ENCODE measurements at places on chromosomes 3 and 15.
A peak's percentile ranks its signal among the peaks of the same experiment; 100 is the strongest.

- DNase-seq: peak; percentile 75
Measured at GRCh38 chr15:51132384-51133139, 37.9 kb upstream of the TNFAIP8L3 start.

DNA sequence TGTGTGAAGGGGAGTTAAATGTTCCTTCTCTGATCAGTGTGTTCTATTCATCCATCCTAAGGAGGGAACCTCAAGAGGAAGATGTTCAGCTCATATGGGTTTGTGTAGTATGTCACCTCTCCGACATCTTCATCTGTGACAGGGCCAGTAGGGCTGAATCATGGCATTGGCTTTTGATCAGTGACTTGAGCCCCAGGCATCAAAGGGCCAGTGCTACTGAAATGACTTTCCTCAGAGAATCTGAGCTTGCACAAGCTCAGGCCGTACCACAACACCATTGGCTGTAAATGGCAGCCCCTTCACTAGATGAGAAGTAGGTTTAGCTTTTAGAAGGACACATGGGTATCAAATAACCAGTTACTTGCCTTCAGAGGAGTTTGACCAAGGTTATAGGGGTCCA is 183.2 kb upstream of the NR2E3 start:
- DNase-seq: no peak

DNA sequence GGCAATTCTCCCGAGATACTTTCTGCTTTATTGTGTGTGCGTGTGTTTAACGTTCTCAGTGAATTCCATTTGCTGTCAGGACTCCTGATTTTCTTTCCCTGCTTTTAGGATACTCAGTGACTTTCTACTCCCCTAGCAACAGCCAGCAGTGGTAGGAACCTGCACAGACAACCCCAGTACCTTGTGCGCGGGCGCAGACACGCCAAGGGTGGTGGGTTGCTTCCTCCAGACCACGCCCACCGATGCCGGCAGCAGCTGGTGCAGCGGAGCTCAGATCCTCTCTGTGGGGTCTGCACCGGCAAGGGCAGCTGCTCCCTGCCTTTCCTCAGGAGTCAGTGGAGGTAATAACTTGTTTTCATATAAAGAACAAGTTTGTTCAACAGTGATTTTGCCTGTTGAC is 225.1 kb upstream of the NDN start:
- DNase-seq: no peak

DNA sequence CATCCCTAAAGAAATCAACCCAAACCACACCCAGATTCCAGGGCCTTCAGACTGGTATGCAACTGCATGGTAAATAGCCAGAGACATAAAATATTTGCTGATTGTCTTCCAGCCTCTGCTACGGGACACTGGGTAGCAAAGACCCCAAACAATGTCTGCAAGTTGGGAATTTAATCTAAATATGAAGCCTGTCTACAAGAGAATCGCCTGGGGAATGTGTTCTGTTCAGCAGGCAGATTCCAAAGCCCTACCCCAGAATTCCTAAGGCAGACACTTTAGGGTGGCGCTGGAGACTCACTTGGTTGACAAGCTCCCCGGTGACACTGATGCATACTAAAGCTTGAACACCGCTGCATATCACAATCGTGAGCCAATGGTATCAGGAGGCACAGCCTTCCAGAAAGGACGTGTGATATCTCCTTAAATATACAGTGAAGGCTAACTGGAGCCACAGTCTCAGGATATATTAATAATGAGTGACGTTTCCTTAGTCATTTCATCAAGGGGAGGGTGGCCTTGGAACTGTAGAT is 684.1 kb downstream of the NTRK3 start:
- no peak for DNase-seq

DNA sequence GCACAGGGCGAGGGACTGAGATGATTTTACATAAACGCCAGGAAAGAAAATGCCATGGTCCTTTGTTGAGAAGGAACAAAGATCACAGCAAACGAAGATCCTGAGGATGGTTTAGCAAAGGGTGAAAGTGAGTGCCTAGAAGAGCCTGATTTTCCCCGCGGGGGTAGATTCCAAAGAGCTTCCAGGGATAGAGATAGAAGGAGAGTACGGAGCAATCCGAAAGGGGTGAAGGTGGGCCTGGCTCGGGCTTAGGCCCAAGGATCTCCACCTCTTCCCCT is 977 bp downstream of the CDC25A start:
- DNase-seq: no peak

DNA sequence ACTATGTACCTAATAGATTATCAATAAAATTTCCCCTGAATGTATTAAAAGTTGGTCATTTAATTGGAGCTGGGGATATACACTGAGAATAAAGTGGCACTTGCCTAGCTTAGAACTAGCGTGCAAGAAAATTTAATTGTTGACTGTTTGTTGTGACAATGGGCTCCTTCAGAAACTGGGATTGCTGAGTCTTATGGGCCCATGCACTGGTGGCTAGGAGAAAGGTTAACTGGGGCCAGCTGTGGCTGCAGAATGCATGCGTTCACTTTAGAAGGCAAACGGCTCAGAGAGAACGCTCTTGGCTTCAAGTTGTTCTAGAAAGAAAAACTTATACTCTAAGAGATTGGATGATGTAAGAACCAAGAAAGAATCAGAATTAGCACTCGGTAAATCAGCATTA is 18.7 kb upstream of the LPP start:
- DNase-seq: no peak

DNA sequence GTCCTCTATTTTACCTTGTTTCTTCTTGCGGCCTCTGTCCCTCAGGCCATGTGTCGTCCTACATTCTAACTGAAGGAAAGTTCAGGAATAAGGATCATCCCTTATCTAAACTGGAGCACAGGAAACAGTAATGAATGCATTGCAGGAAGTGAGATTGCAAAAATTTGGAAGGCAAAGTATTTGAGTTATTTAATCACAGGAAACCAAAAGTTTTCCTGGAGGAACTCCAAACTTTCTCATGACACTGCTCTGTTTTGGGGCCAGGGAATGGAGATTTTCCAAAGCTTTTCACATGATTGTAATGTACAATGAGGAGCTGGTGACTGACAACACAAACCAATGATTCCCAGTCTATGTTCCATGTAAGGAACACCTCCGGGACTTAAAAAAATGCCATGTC is 57.8 kb upstream of the PLSCR4 start:
- DNase-seq: no peak

GRCh38 chr3:122795674-122796195 is 866 bp downstream of the SLC49A4 start:
- no peak for DNase-seq

GRCh38 chr3:171356251-171356650 is 104.0 kb downstream of the TNIK start:
- no peak for DNase-seq

- DNase-seq: no peak
Measured at GRCh38 chr15:48244921-48245320, 38.8 kb downstream of the SLC12A1 start.

DNA sequence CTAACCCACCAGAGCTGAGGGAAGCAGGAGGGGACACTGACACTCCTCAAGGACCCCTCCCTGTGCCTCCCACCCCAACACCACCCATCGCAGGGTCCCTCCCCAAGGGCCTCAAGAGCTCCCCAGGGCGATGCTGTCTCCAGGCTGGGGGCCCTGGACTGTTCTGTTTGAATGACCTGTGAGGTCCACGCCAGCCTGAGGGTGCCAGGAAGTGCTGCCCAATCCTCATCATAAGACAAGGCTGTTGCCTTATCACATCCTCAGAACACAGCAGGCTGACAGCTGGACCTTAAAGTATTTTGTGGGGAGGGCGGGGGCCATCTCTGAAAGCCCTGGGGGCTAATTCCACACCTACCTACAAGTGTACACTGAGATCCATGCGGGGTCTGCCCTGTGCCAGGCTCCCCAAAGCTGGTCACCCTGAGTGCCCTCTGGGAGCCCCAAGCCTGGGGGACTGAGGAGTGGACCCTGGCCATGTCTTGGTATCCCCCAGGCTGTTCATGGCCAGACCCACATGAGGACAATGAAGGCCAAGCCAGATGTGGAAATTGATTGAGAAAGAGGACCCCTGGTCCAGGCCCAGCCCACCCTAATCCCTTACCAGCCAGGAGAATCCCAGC is 23.8 kb upstream of the GOLGA6C start:
- DNase-seq: no peak

DNA sequence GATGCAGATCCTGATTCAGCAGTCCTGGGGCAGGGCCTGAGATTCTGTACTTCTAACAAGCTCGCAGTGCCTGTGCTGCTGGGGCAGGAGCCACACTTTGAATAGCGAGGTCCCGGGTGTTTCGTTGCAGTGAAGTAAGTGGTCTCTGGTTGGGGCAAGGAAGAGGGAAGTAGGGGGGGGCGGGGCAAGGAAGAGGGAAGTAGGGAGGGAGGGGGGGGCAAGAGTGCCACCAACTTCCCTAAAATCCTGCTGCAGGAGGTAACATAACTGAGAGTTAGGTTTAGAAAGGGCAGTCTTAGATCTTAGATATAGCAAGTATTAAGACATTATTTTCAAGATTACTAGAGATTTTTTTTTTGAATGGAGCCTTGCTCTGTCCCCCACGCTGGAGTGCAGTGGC is 35.5 kb downstream of the CRTAP start:
- DNase-seq: no peak

DNA sequence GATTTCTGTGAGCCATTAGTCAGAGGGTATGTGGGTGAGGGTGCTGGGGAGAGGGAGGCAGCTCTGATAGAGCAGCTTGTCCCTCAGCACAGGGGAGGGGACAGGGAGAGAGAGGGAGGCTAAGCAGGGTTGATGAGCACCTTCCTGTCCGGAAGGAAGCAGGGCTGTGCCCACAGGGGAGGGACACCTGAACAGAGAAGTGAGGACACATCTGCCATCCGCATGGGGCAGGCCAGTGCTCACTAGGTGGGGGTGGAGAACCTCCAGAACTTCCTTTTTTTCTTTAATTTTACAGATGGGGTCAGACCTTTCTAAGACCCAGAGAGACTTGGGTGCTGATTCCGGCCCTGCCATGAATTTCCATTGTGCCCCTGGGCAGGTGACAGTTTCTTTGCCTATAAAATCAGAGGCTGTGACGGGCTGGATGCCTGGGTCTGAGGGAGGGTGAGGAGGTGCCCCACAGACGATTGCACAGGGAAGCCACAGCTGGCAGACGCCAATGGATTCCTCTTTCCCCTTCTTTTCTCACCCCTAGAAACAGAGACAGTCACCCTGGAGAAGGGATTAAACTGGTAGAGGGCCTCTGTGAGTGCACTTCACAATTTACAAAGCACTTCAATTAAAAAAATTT is 4.1 kb upstream of the TGM5 start:
- no peak for DNase-seq

DNA sequence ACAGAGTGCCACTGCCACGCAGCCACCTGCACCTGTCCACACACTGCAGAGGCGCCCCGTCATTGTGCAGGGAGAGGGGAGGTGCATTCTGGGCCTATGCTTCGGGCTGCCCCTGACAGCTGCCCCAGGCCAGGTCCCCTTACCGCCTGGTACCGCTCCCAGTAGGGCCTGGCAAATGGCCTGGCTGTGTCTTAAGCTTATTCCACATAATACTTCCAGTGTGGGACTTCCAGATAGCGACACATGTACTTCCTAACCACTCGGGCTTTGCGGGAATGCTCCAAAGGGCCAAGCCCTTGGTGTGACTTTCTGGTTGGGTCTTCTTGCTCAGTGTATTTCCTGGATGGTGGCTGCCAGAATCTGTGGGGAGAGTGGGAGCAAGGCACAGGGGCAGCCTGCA is 254.3 kb upstream of the CHRNA7 start:
- DNase-seq: no peak

DNA sequence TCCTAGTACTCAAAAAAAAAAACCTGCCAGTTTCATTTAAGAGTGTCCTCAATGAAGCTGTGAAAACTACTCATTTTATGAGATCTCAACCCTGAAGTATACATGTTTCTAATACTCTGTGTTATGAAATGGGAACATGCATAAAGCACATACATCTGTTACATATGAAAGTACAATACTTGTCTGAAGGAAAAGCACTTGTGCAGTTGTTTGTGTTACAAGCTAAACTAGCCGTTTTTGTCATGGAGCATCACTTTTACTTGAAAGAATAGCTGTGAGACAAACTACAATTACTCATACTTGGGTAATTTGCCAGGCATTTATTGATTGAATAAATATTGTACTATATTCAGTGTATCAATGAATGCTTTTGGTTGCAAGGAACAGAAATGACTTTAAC is 72.7 kb downstream of the TIPARP start:
- DNase-seq: no peak

GRCh38 chr3:38493031-38493430 is 3.1 kb upstream of the EXOG start:
- DNase-seq: no peak

DNA sequence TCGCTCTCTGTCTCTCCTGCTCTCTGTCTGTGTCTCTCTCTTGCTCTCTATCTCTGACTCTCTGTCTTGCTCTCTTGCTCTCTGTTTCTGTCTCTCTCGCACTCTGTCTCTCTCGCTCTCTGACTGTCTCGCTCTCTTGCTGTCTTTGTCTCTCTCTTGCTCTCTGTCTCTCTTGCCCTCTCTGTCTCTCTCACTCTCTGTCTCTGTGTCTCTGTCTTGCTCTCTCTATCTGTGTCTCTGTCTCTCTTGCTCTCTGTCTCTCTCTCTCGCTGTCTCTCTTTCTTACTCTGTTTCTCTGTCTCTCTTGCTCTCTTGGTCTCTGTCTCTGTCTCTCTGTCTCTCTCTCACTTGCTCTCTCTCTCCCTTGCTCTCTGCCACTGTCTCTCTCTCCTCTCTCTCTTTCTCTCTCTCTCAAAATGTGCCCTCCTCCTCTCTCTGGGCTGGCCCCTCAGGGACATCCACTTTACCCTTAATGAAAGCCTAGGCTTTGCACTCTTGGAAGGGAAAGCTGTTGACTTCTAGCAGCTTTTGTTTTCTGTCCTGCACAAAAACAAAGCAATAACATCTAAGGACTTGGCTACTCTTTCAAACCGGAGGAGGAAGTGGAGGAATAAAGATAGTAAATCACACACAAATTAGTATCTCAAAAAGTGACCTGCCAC is 73.9 kb upstream of the NR2E3 start:
- no peak for DNase-seq

DNA sequence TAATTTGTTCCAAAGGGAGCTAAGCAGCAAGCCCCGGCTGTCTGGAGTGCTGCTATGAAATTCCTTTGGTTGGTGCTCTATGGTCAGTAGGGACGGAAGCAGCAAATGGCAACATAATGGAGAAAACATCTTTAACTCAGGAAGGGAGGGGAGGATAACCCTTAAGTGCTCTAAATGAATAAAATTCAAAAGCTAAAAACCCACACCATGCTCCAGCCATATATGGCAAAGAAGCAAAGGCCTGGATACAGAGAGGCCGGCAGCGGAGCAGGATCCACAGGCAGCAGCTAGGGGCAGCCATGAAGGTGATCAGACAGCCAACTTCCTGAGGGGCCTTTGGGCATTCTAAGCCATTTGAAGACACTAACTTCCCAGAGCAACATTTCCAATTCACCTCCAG is 38.9 kb downstream of the IL17RD start:
- no peak for DNase-seq

DNA sequence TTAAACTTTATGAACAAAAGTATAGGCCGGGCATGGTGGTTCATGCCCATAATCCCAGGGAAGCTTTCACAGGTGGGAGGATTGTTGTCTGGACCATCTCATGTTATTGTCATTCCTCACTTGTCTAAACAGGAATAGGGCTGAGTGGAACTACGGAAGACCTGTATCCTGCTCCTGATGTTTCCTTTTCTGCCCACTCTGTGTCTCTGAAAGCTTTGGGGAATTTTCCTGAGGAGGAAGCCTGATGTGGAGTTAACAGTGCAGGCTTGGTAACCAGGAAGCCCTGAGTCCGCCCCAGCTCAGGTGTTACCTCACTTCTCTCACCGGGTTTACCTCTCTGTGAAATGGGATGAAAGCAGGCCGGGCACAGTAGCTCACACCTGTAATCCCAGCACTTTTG is 2.0 kb upstream of the SS18L2 start:
- no peak for DNase-seq

GRCh38 chr15:100898152-100898490 is 18.5 kb downstream of the ALDH1A3 start:
- DNase-seq: no peak
